ENCODE measurements at places on chromosomes 12 and 14.

DNA sequence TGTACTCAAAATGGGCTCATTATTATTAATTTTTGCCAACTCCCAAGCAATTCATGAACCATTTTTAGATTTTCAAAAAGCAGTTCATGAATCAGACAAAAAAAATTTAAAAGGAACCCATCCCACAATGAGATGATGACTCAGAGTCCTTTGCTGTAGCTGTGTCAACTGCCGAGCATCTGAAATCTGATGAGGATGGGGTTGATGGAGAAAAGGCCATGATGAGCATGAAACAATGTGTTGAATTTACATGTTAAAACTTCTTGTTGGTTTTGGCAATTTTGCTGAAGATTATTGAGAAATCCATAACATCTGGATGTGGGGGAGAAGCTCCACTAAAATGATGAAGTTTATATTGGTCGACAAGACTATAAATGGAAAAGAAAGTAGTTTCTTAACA lies 378.0 kb downstream of the FOXG1 start:
- DNase-seq, result no peak

DNA sequence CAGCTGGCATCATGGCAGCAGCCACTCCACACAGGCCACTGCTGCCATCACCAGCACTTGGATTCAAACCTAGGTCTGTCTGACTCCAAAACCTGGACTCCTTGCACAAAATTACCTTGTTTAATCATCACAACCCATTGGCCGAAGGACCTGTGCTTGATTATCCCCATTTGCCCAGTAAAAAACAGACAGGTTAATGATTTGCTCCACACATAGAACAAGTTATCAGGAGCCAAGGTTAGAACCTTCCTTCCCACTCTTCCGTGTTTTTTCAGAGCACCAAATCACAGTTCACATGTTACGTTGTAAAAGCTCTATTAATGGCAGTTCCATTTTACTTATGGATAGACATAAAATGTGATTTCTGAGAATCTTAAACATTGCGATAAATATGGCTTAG lies 23.5 kb upstream of the CPM start:
- DNase-seq, result no peak

- no peak for DNase-seq
These were observed 167.3 kb downstream of the DACT1 start for GRCh38 chr14:58805057-58805456.

DNA sequence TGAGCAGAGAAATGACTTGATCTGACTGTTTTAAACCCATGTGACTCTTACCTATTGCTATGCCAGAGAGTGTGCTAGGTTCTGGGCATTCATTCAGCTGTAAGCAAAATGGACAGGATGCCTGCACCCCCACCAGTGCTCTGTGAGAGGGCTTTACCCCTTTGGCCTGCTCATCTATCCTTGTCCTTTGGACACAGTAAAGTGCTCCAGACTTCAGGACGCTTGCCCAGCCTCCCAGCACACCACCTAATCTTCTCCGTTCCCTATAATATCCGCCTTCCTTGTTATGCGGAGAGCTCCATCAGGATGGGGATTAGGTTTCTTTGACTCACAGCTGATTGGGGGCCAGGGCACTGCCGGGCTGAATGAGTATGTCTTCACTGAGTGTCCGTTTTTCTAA lies 4.4 kb upstream of the ZNF839 start:
- DNase-seq, result no peak

DNA sequence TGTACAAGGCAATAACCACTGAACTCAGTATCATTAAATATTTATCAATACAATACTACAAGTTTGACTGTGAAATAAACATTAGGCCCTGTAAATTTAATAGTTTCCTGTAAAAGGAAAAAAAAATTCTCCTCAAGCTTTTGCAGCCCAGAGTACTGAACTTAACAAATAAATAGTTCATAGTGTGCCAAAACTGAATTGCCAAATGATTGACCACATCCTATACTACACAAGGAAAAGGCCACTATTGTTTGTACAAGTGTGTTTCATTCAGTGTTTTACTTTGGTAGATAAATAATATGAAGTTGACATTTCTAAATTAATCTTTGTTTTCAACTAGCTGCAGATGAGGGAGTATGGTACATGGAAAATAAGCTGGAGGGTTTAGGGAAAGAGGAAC lies 379.6 kb downstream of the FLRT2 start:
- DNase-seq, result no peak

DNA sequence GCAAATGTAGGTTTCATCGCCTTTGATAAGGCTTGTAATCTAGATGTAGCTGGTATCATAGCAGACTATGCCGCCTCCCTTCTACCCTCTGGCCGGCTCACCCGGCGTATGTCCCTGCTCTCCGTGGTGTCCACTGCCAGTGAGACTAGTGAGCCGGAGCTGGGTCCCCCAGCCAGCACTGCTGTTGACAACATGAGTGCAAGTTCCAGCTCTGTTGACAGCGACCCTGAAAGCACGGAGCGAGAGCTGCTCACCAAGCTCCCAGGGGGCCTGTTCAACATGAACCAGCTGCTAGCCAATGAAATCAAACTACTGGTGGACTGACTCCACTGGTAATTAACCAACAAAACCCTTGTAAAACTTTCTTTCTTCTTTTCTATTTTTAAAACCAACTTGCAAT lies 49.0 kb upstream of the A2ML1 start:
- no peak for DNase-seq

DNA sequence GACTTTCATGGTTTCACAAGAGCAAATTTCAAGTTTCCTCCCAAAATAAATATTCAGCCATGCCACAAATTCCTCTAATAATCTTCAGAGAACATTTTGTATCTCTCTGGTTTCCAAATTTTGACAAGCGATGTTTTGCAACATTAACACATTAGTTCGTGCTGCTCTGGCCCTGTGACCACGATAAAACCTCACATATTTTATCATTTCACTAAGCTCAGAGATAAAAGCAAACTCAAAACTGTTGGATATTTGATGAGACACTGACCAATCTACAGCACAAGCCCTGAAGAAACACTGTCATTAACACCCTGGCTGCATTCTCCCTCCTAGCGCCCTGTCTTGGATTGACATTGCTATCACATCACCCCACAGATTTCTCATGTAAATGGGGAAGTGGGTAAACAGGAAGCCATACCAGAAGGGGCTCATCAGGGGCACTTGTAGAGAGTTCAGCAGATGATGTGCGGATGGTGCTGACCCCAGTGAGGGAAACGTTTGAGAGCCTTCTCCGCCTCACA lies 264.3 kb downstream of the PRKD1 start:
- no peak for DNase-seq

DNA sequence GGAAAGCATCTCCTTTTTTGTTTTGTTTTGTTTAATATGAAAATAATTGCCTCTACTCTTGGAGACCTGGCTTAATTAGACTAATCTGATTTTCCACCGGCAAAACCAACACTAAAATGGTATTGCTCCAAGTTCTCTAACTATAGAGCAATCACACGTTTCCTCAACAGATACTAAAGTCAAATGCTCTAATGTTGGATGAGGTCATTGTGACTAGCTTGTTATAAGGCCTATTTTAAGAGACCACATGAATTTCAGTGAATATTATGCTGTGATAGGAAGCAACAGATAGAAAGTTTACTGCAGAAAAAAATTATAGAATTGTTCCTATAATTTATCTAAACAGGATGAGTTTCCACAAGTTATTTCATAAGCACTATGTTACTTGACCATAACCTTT lies 3.3 kb upstream of the CCDC196 start:
- DNase-seq, result no peak

GRCh38 chr12:31752450-31752849 lies 23.6 kb upstream of the AMN1 start:
- no peak for DNase-seq

DNA sequence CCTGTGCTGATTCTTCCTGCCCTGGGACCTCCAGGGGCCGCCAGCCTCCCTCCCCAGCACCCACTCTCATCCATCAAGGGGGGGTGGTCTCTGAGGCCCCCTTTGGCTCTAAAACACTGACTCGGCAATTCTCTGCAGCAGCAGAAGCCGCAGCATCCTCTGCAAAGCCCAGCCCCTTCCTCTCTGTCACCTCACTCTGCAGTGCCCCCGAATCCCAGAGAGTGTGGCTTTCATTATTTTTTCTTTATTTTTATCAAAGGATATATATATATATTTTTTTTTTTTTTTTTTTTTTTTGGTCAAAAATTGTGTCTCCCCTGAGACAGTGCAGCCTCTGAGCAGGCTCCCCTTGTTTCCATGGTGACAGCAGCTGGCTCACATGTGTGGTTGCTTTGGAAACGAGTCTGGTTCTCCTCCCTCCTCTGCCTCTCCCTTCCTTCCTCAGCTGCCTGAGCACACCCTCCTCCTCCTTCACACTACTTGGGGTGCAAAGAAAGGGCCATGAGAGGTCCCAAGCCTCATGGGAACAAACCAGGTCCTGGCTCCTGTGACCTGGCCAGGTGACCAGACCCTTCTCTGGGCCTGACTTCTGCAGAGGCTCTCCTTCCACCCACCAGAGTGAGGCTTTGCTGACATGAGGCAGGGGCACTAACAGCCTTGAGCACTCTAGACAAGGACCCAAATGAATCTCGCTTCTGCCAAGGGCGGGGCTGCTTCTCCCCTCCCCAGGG lies 100.5 kb downstream of the LRRC74A start:
- no peak for DNase-seq

DNA sequence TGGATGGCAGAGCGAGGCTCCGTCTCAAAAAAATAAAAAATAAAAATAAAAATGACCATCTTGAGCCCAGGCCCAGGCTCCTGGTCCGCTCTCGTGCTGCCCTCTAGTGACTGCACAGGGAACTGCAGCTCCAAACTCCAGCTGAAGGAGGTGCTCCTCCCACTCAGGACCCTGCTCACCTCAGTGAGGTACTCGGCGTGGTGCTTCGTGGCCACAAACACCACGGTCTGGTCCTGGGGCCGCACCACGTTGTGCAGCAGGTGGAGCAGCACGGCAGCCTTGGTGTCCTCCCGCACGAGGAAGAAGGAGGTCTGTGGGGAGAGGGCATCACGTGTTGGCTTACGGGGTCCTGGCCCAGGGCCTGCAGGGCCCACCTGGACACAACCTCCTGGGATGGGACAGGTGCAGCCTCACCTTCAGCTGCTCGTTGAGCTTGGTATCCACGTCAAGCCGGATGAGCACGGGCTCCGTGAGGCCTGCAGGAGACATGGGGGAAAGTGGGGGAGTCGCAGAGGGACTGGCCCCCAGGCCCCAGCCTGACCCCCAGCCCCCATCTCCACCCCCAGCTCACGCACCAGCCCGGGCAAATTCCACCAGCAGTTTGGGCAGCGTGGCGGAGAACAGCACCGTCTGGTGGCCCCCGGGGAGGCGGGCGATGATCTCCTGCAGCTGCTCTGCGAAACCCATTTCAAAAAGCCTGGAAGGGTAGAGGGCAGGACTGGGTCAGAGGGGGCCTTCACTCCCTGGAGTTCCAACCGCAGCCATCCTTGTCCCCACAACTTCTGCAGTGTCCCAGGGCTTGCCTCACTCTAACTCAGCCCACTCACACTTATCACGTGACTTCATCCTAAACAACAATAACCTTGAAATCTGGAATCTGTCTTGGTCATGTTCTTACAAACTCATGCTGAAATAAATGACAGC lies 10.6 kb downstream of the DDX54 start:
- DNase-seq, result peak; percentile 22

DNA sequence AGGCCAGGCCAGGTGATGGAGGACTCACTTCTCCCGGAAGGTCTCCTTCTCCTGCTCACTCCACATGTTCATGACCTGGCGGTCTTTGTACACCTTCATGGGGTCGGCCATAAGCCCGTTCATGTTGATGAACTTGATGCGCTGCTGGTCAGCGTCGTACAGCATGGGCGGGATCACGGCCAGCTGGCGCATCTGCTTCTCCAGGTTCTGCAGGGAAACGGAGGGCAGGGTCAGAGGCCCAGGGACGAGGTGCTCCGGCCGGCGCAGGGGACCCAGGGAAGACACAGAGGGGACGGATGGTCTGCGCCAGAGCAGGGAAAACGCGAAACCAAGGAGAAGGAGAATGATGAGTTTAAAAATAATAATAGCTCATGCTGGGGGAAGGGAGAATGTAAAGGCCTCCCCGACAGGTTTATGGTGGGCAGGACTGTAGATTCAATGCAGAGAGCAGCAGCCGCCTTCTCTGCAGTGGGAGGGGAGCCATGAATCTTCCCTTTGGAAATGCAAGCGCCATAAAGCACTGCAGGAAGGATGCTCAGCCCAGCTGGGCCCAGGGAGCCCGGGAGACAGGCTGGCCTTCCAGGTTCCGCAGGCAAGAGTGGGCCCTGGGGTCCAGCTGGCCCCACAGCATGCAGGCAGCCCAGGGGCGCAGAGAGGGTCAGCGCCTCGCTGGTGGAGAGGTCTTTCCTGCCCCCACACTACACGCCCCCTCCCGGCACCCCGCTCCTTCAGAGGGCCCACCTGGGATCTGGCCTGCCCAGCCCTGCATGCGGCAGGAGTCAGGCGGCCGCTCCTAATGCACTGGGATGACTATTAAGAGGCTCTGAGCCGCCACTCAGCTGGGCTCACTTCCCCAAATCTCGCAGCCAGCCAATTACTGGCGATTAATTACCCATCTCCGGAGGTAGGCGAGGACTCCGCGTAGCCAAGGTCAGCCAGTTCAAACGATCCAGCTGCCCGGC lies 132.0 kb downstream of the RFLNA start:
- DNase-seq, result no peak

GRCh38 chr14:59303216-59303615 lies 114.7 kb downstream of the DAAM1 start:
- DNase-seq, result no peak

All from dermis microvascular lymphatic vessel endothelial cell (primary cell).